ENCODE measurements at places on chromosomes 11 and 22.

- no peak for DNase-seq
Measured at GRCh38 chr11:45208135-45208534, 61.7 kb downstream of the PRDM11 start.

DNA sequence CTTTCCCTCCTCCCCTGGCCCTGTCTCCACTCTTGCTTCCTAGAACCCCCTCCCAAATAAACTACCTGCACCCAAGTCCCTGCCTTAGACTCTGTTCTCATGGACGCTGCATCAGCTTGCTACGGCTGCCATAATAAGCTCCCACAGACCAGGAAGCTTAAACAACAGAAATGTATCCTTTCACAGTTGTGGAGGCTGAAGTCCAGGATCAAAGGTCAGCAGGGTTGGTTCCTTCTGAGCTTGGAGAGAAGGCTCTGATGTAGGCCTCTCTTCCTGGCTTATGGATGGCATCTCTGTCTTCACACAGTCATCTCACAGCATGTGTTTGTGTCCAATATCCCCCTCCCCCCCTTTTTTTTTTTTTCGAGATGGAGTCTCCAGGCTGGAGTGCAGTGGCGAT is 23.4 kb downstream of the CBX7 start:
- no peak for DNase-seq

GRCh38 chr11:57647372-57647771 is 2.3 kb downstream of the YPEL4 start:
- DNase-seq: no peak

GRCh38 chr22:44731357-44731970 is 20.9 kb upstream of the ARHGAP8 start:
- DNase-seq: no peak

DNA sequence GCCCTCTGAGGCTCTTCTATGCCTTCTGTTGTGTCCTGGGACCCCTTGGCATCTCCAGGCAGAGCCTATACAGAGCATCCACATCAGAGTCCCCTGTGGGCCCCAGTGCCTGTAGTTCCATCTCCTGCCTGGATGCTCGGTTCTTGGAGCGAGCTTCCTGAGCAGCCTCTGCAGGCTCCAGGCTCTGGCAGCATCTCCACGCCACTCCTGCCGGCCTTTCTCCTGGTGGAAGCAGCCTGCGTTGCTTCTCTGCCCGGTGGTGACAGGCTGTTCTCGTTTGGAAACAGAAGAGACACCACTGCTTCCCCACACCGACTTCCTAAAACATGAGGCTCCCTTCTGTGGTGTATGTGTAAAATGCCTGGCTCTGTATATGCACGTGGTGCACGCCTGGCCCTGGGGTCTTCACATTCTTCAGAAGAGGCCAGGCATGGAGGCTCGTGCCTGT is 52.8 kb downstream of the BCR start:
- no peak for DNase-seq

DNA sequence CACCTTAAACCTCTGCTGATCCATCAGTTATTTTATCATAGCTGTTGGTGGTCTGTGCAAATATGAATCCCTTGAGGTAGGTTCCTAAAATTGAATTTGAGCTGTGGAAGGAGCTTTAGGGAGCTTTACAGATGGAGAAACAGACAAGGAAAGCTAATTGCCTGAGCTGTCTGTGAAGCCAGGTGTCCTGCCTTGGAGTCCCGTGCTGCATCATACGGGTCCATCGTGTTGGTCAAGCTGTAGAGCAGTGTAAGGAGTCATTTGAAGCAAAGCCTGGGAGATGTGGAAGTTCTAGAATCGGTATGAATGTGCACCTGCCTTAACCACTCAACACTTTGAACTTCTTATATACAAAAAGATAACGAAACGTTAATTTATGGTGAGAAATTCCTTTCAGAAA is 1.0 kb downstream of the POLA2 start:
- DNase-seq: no peak

DNA sequence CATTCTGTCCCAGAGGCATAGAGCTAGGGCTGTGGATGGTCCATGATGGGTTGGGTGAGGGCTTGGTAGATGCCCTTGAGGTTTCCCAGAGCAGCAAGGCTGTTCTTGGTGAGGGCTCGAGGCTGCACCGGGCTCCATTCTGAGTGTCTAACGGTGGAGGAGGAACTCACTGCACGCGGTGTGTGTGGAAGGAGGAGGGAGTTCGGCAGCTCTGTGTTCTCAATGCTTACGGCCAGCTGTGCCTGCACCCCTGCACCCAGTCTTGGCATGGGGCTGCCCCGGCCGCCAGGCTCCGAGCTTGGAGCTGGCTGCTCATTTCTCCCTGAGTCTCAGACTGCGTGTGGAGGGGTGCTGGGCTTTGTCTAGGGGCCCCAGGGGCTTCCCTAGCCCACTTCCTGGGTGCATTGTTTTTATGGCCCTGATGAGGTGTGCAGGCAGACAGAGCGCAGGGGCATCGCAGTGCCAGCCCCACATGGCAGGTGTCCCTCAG is 1247.1 kb downstream of the BRD1 start:
- DNase-seq: no peak

DNA sequence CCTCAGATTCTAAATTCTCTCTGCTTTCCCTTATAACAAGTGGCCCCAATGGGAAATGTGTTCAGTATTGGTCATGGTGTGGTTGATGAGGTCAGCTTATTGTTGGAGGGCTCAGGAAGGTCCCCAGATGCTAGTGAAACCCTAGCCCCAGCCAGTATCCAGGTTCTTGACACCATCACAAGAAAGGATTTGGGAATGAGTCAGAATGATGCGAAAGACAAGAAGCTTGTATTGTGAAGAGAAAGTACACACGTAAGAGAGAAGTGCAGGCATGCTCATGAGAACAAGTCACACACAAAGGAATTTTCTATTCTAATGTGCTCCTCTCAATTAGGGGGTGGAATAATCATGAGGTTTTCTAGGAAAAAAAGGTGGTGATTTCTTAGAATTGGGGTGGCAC is 34.9 kb upstream of the TRPC6 start:
- DNase-seq: no peak

DNA sequence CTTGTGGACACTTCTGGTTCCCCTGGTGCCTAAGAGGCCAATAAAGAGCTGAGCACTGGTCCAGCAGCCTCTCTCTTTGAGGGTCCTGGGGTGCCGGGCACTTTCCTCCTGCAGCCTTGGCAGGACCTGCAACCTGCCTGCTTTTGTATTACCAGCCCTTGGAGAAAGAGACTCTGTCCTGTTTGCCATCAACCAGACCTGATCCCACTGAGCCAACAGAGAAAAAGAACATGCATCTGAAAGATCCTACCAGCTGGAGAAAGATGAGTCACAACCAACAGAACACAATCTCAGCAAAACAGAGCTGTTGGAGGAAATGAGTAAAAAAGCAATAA is 321.0 kb downstream of the DDX10 start:
- no peak for DNase-seq

- DNase-seq: peak; percentile 32
Measured at GRCh38 chr11:107017433-107018218, 650 bp downstream of the GUCY1A2 start.

DNA sequence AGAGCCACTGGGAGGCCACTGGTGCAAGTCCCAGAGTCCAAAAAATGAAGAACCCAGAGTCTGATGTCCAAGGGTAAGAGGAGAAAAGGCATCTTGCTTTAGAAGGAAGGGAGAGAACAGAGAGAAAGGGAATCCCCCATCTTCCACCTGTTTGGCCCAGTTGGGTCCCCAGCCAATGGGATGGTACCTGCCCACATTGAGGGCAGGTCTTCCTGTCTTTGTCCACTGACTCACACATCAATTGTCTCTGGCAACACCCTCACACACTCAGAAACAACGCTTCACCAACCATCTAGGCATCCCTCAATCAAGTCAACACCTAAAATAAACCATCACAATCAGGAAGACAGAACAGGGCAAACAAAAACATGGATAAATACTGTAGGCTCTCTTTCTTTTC is 6.3 kb downstream of the COMMD9 start:
- no peak for DNase-seq

- DNase-seq: no peak
Measured at GRCh38 chr11:94201004-94201465, 72.4 kb downstream of the PANX1 start.

DNA sequence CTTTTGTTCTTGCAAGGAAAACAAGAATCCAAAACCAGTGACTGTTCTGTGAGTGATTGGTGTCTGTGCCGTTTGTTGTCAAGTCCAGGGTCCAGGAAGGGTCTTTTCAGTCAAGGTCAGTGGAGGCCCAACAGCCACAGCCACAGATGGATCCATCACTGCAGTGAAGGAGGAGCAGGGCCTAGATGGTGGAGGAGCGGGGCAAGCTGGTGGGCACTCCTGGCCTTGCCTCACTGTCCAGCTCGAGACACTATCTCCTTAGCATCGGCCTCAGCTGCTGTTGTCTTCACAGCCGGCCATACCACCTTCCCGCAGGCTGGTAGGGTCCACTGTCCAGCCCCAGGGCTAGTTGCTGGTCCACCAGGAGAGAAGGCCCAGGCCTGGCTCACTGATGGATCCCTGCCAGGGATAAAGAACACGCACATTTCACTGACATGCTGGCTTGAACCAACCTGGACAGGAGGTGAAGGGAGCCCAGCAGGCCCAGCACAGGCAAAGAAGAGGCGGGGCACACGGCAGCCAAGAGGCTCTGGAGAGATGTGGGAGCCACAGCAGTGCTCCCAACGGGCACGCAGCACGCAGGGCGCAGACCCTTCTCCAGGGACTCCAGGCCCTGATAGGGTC is 15.2 kb downstream of the POLR3H start:
- no peak for DNase-seq

- DNase-seq: no peak
Measured at GRCh38 chr11:110160016-110160415, 66.8 kb downstream of the ZC3H12C start.

GRCh38 chr11:107818491-107818890 is 40.1 kb downstream of the SLC35F2 start:
- no peak for DNase-seq

DNA sequence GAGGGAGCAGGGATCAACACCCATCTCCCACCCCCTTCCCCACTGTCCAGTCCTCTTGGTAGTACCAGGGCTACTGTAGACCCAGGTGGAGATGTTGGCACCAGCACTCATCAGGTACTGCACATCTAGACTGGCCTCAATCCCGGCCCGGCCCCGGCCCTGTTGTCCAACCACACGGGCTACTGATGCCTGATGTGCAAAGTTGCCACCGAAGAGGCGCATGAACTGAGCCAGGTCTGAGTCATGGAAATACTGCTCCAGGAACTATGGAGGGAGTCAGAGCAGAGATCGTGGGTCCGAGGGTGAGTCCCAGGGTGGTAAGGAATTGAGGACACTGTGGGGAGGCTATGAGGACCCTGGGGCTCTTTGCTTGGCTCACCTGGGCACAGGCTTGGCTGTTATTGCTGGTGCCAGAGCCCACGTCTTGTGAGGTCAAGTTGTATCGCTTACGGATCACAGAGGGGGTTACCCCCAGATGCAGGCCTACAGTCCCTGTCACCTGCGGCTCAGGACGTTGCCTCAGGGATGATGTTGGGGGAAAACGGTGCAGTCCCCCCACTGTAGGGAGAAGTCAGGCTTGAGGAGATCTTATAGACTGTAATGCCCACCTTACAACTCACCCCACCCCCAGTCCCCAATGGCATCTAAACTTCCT is 2.5 kb downstream of the TPP1 start:
- no peak for DNase-seq

GRCh38 chr22:37549704-37550059 is 10.6 kb upstream of the CDC42EP1 start:
- DNase-seq: no peak

DNA sequence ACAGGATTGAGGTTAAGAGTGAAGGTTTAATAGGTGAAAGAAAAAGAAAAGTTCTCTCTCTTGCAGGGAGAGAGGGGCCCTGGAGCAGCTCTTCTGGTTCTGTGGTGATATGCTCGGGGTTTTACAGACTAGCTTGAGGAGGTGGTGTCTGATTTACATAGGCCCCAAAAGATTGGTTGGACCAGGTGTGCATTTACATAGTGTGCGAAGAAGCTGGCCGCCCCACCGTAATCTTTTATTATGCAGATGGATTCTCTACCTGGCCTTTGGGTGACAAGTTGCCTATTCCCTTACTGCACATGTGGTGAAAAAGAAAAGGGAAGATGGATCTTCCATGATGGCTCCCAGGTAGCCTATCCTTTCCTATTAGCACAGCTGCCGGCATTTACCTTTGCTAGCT is 219.9 kb upstream of the GRIA4 start:
- DNase-seq: no peak

GRCh38 chr22:33000342-33001280 is 57.6 kb downstream of the SYN3 start:
- peak; percentile 51 for DNase-seq

GRCh38 chr22:41280065-41280464 is 5.9 kb downstream of the RANGAP1 start:
- no peak for DNase-seq

- DNase-seq: no peak
Measured at GRCh38 chr11:13324709-13325108, 47.1 kb downstream of the BMAL1 start.

DNA sequence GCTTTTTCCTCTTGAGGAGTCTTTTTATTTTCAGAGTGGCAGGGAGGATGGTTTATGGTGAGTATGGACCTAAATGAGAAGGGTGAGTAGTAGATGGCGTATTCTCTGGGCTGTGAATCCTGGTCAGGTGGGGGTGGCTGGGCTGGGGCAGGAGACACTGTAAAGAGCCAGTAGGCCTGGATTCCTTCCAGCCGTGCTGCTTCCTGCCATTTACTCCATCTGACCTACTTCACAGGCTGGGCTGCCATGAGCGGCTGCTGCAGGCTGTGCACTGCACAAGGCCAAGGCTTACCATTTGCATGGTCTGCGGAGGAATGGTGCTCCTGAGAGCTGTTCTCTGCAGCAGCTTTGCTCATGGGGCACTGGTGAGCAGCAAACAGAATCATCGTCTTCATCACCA is 297.6 kb downstream of the KIRREL3 start:
- no peak for DNase-seq

Data from stimulated activated CD4-positive, alpha-beta T cell treated with anti-CD3 and anti-CD28 coated beads, Interleukin-2, amount 100 ng/mL, for 24 hours (primary cell).